ENCODE measurements at places on chromosomes 12 and 14. TPM values are rescaled to one million over a fixed set of nuclear protein-coding genes. Genes with fewer than 3 reads are reported as not detected.

TRPV4 gene
- not detected for total RNA-seq

KRT2 gene
- total RNA-seq: 0.10 TPM

SP7 gene
- total RNA-seq: not detected

DNA sequence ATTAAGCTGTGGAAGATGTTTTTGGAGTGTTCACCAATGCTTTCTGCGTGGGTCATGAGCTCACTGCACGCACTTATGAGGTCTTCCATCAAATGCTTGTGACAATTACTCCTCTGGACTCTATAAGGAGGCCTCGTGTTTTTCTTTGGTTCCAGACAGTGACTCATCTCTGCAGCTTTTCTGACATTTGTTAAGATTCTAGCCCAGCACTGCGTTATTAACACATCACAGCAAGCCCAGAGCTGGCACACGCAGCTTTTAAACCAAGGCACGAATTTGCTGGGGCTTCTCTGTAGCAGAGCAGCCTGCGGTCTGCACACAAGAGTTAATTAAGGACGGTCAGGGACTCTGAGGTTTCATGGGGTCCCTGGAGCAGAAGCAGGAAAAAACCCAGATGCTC lies 16.9 kb downstream of the MEG3 start:
- H3K27ac ChIP-seq: no peak overlapping the region
- H3K4me3 ChIP-seq: no peak overlapping the region
- H3K4me1 ChIP-seq: no peaks in the 10 kb centered on the region

DNA sequence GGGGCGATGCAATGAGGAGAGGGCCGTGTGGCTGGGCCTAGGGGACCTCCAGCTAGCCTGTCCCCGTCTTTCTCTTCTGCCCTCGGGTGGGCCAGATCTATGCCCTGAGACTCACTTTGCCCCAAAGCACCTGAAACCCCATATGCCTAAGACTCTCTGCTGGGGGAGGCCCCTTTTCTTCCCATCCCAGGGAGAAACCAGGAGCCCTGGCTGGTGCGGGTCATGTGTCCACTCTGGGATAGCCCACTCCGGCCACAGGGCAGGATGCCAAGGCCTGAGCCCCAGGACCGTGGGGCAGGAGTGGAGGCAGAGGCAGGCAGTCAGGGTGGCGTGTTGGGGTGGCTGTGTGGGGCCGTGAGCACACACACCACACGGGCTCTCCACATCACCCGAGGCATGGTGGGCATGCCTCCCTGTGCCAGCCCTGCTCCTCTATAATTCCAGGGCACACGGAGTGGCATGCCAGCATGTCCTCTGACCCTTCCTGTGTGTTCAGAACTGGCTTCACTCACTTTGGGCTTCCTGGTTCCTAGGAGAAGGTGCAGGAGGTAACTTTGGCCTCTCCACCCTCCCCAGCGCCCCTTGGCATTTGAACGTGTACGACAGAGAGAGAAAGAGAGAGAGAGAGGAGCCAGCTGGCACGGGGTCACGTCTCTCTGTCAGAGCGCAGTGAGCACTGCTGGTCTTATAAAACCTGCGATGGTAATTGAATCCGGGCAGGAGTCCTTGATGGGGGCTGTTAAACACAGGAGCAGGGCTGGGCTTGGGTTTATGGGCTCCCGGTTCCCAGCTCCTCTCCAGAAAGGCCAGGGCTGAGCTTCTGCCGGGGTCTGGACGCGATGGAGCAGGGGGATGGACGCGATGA lies 144.2 kb downstream of the KIF26A start:
- H3K27ac ChIP-seq: no peak overlapping the region
- H3K4me3 ChIP-seq: no peak overlapping the region
- DNase-seq: no peak
- no peaks in the 10 kb centered on the region for H3K36me3 ChIP-seq
- H3K4me1 ChIP-seq: no peaks in the 10 kb centered on the region

- H3K27ac ChIP-seq: no peak overlapping the region
- no peak for DNase-seq
- no peaks in the 10 kb centered on the region for H3K27me3 ChIP-seq
- no peaks in the 10 kb centered on the region for H3K36me3 ChIP-seq
- H3K4me1 ChIP-seq: no peaks in the 10 kb centered on the region
Observed at GRCh38 chr12:90460681-90461080, 494.3 kb downstream of the CCER1 start.

DNA sequence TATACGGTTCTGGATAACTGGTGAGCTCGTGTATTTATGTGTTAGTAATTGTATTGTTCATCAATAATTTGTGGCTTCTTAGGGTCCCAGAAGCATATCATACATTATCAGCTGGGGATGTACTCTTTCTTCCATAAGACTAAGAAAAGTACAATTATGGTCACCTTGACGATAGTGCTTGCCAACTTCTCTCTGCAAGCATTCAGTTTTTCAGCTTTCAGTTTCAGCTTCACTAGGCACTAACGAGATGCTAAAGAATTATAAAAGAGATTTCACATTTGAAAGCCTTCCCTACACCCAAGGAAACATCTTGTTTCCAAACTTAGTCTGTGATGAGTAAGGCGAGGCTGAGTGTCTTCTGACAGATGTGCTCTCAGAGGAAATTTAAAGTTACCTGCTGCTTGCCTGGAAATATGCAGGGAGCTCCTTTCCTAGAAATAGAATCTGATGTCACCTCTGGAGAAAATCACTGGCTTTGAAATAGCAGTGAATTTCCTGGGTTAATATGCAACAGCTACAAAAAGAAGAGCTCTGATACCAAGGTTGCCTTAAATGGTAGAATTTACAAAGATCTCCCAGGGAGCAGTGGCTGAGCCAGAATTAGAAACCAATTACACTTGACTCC lies 1419.9 kb upstream of the TMEM132C start:
- H3K27ac ChIP-seq: no peak overlapping the region
- no peaks in the 10 kb centered on the region for H3K4me1 ChIP-seq
- no peaks in the 10 kb centered on the region for H3K27me3 ChIP-seq
- no peak overlapping the region for H3K4me3 ChIP-seq

DNA sequence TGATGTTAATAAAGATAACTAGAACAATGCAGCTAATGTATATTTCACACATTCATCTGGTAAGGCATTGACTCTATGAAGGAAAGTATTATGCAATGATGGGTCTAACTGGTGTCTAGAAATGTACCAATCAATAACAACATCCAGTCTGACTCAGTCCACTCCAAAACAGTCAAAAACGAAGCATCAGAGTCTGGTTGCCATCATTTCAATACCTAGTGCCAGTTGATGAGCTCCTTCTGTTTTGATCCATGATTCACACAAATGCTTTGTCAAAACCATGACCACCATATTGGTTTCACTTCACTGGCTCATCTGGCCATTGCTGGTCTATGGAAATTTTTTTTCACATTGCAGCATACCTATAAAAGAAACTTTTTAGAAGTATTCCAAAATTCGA lies 747.2 kb upstream of the TMEM132C start:
- no peaks in the 10 kb centered on the region for H3K27me3 ChIP-seq
- no peak for DNase-seq
- H3K27ac ChIP-seq: no peak overlapping the region
- H3K36me3 ChIP-seq: no peaks in the 10 kb centered on the region

- H3K4me3 ChIP-seq: no peak overlapping the region
- no peaks in the 10 kb centered on the region for H3K36me3 ChIP-seq
- H3K27ac ChIP-seq: no peak overlapping the region
- no peaks in the 10 kb centered on the region for H3K27me3 ChIP-seq
- no peaks in the 10 kb centered on the region for H3K4me1 ChIP-seq
- DNase-seq: no peak
Observed at GRCh38 chr12:86283620-86284019, 27.4 kb upstream of the MGAT4C start.

- no peak for DNase-seq
- no peak overlapping the region for H3K4me3 ChIP-seq
- H3K27ac ChIP-seq: no peak overlapping the region
Observed at GRCh38 chr14:49614196-49614595, 6.2 kb downstream of the RPL36AL start.

DNA sequence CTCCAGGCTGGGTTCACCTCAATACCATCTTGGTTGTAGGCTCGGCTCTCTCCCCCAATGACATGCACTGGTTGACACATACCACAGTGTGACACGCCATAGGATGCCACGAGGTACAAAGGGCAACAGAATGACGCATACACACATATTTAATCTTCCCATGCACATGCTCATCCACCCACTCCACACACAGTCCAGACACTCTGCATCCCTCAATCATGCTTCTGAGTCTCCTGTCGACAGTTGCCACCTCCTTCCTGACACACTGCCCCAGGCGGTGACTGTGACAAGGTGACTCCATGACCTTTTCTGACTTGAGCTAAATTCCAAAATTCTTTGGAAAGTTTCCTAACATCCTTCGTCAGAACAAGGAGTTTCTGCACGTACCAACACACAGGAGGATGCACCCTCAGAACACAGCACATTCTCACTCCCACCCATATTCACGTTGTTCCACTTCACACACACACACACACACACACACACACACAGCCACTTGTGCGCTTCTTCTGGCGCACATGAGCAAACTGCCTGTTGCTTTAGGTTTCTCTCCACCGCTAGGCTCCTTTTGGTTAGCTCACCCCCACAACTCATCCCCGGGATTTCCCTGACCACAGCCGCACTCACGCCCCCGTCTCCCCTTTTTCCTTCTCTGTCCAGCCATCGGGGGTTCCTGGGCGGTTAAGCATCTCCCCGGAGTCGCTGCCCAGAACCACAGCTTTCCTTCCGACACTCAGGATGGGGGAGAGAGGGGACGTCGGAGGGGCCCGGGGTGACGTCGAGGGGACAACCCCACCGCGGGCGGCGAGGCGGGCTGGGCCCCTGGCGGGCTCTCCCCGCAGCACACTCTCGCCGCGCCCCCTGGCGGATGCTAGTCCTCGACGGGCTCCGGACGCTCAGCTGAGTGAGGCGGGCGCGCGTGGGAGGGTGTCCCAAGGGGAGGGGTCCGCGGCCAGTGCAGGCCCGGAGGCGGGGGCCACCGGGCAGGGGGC lies 536 bp upstream of the WNT1 start:
- H3K27me3 ChIP-seq: peaks cover 92% of the 10 kb centered on the region
- DNase-seq: peak; percentile 74
- no peaks in the 10 kb centered on the region for H3K36me3 ChIP-seq

DNA sequence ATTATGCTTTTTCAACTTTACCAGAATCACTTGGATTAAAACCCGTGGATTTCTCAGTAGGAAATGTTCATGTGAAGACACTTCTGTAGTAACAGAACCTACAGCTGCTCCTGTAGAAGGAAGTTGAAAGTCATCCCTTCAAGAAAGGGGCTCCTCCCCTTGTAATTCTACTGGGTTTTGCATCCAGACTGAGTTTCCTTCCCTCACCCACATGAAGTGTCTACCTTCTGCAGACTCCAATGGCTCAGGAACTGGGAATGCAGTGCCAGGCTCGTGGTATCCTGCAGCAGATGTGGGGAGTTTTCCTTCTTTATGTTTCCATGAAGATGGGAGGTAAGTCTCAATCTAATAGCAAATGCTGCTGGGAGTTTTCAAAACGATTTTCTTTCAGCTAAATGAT lies 7.9 kb upstream of the OR10G2 start:
- peak overlapping the region; percentile 43 for H3K27ac ChIP-seq
- H3K4me1 ChIP-seq: peaks cover 4% of the 10 kb centered on the region
- peaks cover 5% of the 10 kb centered on the region for H3K27me3 ChIP-seq
- no peak for DNase-seq
- H3K36me3 ChIP-seq: no peaks in the 10 kb centered on the region
- peak overlapping the region; percentile 24 for H3K4me3 ChIP-seq

DNA sequence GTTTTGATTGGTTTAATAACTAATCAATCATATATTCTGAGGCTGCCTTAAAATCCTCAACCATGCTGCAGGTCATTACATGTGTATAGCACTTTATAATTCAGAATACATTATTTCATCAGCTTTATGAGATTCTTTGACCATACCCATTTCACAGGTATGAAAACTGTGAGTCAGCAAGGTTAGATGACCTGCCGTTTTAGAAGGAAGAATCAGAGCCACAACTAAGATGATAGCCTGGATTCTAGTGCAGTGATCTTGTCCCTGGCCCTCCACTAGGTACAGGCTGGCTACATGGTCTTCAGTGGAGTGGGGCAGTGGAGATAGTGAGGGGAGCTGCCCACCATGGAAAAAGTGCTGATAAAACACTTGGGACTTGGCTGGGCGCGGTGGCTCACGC lies 154.4 kb upstream of the MAX start:
- no peak overlapping the region for H3K27ac ChIP-seq
- peaks cover 7% of the 10 kb centered on the region for H3K27me3 ChIP-seq
- no peak for DNase-seq
- no peak overlapping the region for H3K4me3 ChIP-seq

DNA sequence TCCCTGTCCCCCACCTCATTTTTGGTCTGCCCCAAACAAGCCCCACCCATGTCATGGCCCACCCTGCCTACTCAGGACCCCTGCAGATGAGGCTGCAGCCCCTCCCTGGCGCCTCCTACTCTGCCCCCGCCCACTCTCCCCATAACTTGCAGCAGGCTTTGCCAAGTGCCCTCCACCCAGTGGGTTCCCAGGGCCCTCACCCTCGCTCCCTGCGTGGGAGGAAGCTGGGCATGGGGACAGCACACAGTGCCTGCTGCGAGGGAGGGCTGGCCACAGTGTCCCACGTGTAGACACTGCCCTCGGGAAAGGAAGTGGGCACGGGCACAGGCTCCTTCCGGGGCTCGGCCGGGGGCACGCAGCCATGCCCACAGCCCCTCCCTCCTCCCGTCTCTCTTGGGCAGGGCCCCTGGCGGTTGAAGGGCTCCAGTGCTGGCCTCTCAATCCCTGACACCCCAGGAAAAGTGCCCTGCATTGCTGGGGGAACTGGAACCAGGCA lies 9.4 kb downstream of the AKT1 start:
- peaks cover 17% of the 10 kb centered on the region for H3K4me1 ChIP-seq
- H3K4me3 ChIP-seq: no peak overlapping the region
- H3K27me3 ChIP-seq: no peaks in the 10 kb centered on the region
- peak overlapping the region; percentile 31 for H3K27ac ChIP-seq

DNA sequence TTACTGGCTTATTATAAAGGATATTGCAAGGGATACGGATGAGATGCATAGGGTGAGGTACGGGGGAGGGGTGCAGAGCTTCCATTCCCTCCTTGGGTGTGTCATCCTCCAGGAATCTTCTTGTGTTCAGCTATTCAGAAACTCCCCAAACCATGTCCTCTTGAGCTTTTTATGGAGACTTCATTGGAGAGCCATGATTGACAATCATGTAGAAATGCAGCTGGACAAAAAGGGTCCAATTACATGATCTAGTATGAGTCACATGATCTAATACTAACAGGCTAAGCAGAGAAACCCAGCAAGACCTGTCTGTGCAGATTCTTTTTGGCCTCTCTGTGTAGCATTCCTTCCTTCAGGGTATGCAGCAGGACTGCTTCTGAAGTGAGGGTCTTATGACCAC lies 23.9 kb upstream of the FLVCR2 start:
- H3K4me3 ChIP-seq: no peak overlapping the region
- no peak for DNase-seq
- H3K36me3 ChIP-seq: peaks cover 12% of the 10 kb centered on the region
- H3K27me3 ChIP-seq: no peaks in the 10 kb centered on the region

- no peaks in the 10 kb centered on the region for H3K4me1 ChIP-seq
- H3K27ac ChIP-seq: no peak overlapping the region
- no peaks in the 10 kb centered on the region for H3K36me3 ChIP-seq
- no peak overlapping the region for H3K4me3 ChIP-seq
Observed at GRCh38 chr14:57139173-57139572, 129.5 kb downstream of the EXOC5 start.

- H3K36me3 ChIP-seq: peaks cover 2% of the 10 kb centered on the region
- DNase-seq: no peak
- H3K4me1 ChIP-seq: peaks cover 8% of the 10 kb centered on the region
- peaks cover 3% of the 10 kb centered on the region for H3K27me3 ChIP-seq
- peak overlapping the region; percentile 60 for H3K27ac ChIP-seq
Observed at GRCh38 chr12:27616356-27617142, 79.7 kb upstream of the REP15 start.

GRCh38 chr14:21933681-21934080 lies 260.1 kb upstream of the OR4E1 start:
- H3K4me3 ChIP-seq: no peak overlapping the region
- H3K4me1 ChIP-seq: peaks cover 5% of the 10 kb centered on the region
- DNase-seq: no peak
- H3K27me3 ChIP-seq: peaks cover 9% of the 10 kb centered on the region
